Testis (tissue), 5 donors: ENCODE measurements at places on chromosomes 3 and 15. TPM values are rescaled to one million over a fixed set of nuclear protein-coding genes. Genes with fewer than 3 reads are reported as not detected.

DNA sequence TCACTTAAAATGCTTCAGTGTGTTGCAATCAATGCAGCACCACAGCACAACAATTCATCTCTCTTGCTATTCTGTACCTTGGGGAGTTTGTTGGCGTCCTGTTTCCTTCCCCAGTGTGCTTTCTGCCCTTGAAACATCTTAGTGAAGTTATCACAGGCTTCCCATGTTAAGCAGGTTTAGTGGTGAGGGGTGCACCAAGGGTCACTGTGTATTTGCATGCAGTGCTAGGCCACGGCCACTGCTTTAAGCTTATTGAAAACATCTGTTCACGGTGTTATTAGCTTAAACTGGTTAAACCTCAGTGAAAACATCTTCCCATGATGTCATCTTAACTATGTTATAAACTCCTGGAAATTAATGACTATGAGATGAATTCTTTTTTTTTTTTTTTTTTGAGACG, 217.3 kb upstream of the GOLIM4 start:
- H3K27ac ChIP-seq: no peak overlapping the region
- H3K4me1 ChIP-seq: no peaks in the 10 kb centered on the region
- H3K36me3 ChIP-seq: no peaks in the 10 kb centered on the region
- DNase-seq: no peak
- no peaks in the 10 kb centered on the region for H3K27me3 ChIP-seq
- no peak overlapping the region for H3K4me3 ChIP-seq

DNA sequence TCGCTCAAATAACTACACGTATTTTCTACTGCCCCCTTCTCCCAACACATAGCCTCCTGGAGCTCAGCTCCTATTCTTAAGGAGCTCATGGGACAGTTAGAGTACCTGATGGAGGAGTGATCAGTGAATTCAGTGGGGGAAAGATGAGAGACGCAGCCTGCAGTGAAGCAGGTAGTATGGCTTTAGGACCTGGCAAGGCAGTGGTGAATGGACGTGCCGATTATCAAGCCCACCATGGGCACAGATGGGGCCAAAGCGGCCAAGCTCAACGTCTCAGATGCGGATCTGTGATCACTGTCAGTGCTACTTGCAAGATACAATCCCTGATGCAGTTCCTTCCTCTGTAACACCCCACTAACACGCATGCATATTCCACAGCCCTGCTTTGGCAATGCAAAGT, 45.8 kb upstream of the ATP2B2 start:
- DNase-seq: no peak
- no peak overlapping the region for H3K27ac ChIP-seq
- no peak overlapping the region for H3K4me3 ChIP-seq
- H3K27me3 ChIP-seq: no peaks in the 10 kb centered on the region

GRCh38 chr3:21912711-21913110, 161.7 kb upstream of the ZNF385D start:
- no peak for DNase-seq
- H3K4me1 ChIP-seq: no peaks in the 10 kb centered on the region
- no peaks in the 10 kb centered on the region for H3K27me3 ChIP-seq
- no peak overlapping the region for H3K4me3 ChIP-seq
- H3K36me3 ChIP-seq: no peaks in the 10 kb centered on the region

DNA sequence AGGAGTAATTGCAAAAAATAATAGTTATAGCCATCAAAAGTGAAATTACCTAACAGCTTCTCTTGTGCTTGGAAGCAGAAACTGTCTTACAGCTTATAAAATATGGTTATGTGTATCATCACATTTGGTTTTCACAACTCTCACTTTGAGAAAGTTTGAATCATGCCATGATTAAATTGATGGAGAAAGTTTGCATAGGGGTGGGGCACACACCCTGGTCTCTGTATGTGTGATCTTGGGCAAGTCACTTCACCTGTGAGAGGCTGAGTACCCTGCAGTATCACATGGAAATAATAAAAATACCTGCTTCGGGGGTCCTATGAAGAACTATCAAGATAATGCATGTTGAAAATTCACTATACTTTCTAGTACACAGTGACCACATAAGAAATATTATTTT, 471.4 kb downstream of the RAP2B start:
- H3K36me3 ChIP-seq: no peaks in the 10 kb centered on the region
- DNase-seq: no peak
- H3K27me3 ChIP-seq: no peaks in the 10 kb centered on the region
- H3K27ac ChIP-seq: no peak overlapping the region

DNA sequence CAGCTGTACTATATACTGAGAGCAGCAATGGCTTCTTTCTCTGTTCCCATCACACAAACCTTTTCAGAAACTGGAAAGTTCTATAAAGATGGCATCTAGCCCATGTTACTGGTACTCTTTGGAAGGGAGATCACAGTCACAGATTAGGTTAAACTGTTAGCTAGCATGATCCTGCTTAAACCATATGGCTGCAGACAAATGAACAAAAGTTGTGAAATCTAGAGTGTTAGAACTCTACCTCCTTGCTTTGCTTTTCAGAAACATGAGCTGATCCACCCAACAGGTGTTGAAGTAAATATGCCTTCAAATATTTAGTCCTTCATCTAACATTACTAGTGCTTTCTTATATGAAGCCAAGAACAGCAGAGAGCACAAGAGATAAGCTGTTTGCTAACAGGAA, 102.6 kb downstream of the SNRK start:
- no peaks in the 10 kb centered on the region for H3K27me3 ChIP-seq
- peak overlapping the region; percentile 47 for H3K27ac ChIP-seq
- H3K4me3 ChIP-seq: no peak overlapping the region
- no peaks in the 10 kb centered on the region for H3K36me3 ChIP-seq
- no peak for DNase-seq

DNA sequence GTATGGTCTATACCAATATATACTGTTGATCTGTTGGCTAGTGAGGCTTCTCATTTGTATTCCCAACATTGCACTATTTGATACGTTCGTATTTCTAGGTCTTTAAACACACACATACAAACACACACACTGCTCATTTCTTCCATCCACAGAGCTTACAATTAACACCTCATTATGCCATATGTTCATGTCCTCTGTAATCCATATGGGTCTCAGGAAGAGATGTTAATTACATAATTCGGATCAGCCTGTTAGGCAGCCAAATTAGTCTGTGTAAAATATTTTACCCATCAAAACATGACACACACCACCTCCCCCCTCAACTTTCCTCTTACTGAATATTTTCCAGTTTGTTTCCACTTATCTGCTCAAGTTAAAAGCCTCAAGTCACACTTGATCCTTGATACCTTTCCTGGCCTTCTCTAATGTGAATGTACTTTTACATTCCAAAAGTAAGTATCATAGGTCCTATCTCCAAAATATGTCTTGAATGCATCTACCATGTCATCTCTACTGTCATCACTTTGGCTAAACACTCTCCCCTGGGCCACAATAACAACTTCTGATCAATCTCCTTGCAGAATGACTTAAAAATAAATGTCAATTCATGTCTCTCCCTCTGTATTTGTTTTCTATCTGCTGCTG, 28.2 kb downstream of the EOGT start:
- no peaks in the 10 kb centered on the region for H3K36me3 ChIP-seq
- no peaks in the 10 kb centered on the region for H3K4me1 ChIP-seq
- no peaks in the 10 kb centered on the region for H3K27me3 ChIP-seq
- no peak overlapping the region for H3K4me3 ChIP-seq
- H3K27ac ChIP-seq: no peak overlapping the region

GRCh38 chr15:75455424-75455981, 4.0 kb upstream of the SIN3A start:
- no peaks in the 10 kb centered on the region for H3K36me3 ChIP-seq
- H3K4me3 ChIP-seq: peak overlapping the region; percentile 97
- peaks cover 11% of the 10 kb centered on the region for H3K4me1 ChIP-seq
- DNase-seq: peak; percentile 95

DNA sequence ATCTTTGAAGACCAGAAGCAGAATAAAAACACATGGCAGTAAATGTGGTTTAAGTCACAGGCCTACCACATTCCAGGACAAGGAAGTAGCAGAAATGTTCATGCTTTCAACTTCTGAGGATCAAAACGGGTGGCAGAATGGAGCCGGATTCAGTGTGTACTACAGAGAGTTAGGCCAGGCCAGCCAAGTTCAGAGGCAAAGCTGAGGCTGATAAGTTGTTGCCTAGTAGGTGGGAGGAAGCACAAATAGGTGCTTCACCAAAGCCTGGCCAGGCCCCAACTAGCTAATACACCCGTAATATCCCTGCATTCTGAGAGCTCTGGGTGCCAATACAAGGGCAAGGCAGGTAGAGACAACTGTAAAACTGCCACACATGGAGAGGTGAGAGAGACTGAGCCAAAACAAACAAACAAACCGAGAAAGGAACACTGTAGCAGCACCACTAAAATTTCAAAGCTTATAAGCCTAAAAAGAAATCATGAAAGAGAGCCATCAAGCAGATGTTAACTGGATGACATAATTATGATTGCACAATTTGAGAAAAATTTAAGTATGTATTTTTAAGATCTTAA, 156.4 kb upstream of the CBLB start:
- H3K27me3 ChIP-seq: no peaks in the 10 kb centered on the region
- H3K36me3 ChIP-seq: no peaks in the 10 kb centered on the region
- H3K27ac ChIP-seq: no peak overlapping the region
- peak; percentile 22 for DNase-seq
- H3K4me3 ChIP-seq: no peak overlapping the region

DNA sequence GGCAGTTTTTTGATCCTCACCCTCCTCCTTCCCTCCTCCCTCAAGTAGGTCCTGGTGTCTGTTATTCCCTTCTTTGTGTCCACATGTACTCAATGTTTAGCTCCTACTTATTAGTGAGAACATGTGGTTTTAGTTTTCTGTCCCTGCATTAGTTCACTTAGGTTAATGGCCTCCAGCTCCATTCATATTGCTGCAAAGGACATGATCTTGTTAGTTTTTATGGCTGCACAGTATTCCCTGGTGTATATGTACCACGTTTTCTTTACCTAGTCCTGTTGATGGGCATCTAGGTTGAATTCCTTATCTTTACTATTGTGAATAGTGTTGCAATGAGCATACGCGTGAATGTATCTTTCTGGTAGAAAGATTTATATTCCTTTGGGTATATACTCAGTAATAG, 61.7 kb upstream of the FGF7 start:
- H3K4me3 ChIP-seq: no peak overlapping the region
- H3K36me3 ChIP-seq: no peaks in the 10 kb centered on the region
- H3K27me3 ChIP-seq: no peaks in the 10 kb centered on the region
- no peak overlapping the region for H3K27ac ChIP-seq
- H3K4me1 ChIP-seq: no peaks in the 10 kb centered on the region
- DNase-seq: no peak

- no peak overlapping the region for H3K4me3 ChIP-seq
- no peak for DNase-seq
- H3K36me3 ChIP-seq: no peaks in the 10 kb centered on the region
- H3K27ac ChIP-seq: no peak overlapping the region
- no peaks in the 10 kb centered on the region for H3K27me3 ChIP-seq
These were observed 115.6 kb downstream of the GREM1 start for GRCh38 chr15:32833379-32833821.

DNA sequence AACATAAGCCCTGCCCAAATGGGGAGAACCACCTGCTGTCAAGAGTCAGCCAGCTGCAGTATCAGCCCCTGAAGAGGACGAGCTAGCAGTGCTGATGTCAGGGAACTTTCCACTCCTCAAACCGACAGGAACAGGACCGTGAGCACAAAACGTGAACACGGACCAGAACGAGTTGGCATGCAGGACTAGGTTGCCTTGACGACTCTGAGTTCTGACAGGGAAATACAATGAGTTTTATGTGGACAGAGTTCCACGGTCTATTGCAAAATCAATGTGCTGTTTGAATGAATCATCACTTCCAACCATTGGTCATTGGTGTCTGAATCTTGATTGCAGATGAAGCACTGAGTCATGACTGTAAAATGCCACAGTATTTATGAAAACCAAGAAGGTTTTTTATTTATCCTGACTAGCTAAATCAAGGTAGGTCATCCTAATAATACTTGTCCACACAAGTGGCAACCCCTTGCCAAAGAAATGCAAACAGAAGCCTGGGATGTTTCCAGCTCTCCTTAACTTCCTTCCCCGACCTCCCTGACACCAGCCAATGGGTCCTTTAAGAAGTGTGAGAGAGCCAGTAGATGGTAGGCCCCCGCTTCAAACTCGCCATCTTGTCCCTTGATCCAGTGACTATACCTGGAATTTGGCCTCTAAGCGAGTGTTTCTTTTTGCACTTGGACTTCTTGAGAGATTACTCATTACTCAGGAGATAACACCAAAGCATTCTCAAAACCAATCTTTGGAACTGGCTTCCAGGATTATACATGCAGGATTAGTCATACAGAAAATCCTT, 119.6 kb downstream of the ASB7 start:
- H3K4me1 ChIP-seq: no peaks in the 10 kb centered on the region
- DNase-seq: no peak

Gene KCNAB1
- total RNA-seq: 5.7 TPM

Gene SLC24A5
- total RNA-seq: 0.63 TPM

Gene PATL2
- total RNA-seq: 0.62 TPM

Gene ITPKA
- 16.7 TPM for total RNA-seq

Gene SIN3A
- 95.0 TPM for total RNA-seq

Gene TOP2B
- 86.5 TPM for total RNA-seq

Gene GOLGA8S
- 33.9 TPM for total RNA-seq
